ENCODE measurements at places on chromosomes 12 and 14.

GRCh38 chr12:132803888-132804287 is 24.8 kb downstream of the GOLGA3 start:
- no peak for DNase-seq

DNA sequence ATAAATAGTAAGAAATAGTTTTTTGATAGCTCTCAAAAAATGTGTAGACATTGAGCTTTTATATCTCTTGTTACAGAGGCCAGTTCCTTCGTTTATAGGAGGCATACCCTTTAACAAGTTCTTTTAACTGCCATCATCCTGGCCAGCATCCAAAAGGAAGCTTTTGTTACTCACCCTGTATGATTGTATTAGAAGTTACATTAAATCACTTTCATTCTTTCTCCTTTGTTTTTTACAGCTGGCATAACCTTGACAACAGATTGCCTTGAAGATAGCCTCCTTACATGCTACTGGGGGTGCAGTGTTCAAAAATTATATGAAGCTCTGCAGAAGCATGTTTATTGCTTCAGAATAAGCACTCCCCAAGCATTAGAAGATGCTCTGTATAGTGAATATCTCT is 20.1 kb downstream of the CGRRF1 start:
- DNase-seq = no peak

DNA sequence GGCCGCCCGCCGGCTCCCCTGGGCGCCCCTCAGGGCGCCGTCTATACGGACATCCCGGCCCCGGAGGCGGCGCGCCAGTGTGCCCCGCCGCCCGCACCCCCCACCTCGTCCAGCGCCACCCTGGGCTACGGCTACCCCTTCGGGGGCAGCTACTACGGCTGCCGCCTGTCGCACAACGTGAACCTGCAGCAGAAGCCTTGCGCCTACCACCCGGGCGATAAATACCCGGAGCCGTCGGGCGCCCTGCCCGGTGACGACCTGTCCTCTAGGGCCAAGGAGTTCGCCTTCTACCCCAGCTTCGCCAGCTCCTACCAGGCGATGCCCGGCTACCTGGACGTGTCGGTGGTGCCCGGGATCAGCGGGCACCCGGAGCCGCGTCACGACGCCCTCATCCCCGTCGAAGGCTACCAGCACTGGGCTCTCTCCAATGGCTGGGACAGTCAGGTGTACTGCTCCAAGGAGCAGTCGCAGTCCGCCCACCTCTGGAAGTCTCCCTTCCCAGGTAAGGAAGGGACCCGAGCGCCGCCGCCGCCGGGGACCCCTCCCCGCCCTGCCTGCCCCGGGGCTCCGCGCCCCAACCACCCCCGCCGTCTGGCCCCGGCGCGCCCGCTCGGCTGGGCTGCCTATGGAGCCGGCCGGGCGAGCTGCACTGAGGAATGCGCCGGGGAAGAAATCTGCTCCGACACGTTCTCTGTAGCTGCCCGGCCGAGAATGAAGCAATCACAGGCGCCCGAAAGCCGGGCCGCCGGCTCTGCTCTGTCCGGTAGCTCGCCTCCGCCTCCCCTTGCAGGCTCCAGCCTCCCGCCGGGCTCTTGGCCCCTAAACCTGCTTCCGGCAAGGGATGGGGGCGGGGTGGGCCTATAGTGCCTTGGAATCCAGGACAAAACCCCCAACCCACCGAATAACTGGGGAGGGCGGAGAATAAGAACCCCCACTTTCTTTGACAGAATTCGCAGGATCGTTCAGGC is 794 bp downstream of the HOXC13 start:
- no peak for DNase-seq

- no peak for DNase-seq
Observed at GRCh38 chr12:41188841-41189394, 798 bp downstream of the PDZRN4 start.

DNA sequence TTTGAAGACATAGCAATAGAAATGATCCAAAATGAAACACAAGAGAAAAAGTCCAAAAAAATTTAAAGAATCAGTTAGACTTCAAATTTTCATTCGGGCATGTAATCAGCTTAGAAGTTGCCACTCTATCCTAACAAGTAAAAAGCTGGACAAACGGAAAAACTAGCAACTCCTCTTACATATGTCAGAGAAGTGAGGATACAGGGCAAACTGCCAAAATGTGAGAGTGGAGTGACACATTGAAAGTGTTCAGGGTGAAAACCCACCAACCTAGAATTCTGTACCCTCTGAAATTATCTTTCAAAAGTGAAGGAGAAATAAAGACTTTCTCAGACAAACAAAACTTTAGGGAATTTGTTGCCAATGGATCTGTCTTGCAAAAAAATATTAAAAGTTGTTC is 42.0 kb upstream of the CHPT1 start:
- no peak for DNase-seq
